ENCODE measurements at places on chromosomes 7 and 10.

DNA sequence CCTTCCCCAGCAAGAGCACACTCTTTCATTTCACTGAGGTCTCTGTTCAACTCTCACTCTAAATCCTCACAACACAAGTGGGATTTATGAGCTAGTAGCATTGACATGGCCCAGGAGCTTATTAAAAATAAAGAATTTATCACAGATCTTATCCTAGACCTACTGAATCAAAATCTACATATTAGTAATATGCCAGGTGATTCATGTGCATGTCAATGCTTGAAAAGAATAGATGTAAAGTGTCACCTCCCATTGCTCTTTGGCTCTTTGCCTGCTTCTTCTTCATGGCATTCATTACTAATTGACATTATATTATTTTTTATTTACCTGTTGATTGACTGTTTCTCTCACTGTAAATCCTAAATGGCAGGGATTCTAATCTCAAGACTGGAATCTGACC is 459.2 kb upstream of the LRRTM3 start:
- no peak for DNase-seq

DNA sequence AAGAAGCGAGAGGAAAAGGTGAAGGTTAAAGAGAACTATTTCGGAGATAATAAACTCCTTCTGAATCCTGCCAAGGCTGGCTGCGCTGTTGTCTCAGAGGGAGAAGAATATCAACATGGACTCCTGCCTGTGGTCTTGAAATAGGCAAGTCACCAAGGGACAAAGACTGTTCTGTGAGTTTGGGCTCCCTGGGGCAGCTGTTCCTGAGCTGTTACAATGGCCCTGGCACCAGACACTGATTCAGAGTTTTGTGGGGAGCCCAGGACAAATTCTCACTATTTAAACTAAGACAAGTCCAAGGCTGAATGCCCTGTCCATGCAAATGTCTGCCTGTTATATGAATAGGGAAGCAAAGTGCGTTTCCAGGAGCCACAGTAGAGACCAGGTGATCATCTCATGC is 81.4 kb downstream of the PRPF18 start:
- no peak for DNase-seq

DNA sequence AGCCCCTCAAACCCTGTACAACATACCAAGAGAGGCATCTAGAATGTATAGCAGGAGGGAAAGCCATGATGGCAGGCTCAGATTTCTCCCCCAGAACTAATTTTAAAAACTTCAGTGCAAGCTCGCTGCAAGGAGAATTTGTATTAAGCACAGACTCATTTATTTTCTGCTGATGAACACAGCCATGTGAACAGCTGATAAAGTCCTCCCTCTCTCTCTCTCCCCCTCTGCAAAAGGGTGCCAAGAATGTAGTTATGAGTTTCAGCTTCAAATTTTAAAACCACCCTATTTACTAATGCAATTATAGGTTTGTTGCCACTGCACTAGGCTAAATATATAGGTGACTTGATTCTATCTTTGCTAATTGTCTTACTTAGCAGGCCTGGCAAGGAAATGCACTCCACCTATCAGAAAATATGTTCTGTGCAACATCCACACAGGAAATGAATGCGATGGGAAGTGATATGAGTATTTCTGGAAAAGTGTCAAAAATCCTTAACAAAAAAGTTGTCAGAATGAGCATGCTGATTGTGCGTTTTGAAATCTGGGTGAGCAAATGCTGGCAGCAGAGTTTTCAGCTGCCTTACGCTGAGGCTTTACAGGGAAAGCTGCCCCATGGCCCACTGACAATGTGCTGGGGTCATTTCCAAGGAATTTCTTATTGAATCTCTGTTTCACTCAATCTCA is 43.4 kb upstream of the GHITM start:
- no peak for DNase-seq

- DNase-seq, result no peak
Measured at GRCh38 chr10:45433716-45434469, 59.9 kb downstream of the ALOX5 start.

DNA sequence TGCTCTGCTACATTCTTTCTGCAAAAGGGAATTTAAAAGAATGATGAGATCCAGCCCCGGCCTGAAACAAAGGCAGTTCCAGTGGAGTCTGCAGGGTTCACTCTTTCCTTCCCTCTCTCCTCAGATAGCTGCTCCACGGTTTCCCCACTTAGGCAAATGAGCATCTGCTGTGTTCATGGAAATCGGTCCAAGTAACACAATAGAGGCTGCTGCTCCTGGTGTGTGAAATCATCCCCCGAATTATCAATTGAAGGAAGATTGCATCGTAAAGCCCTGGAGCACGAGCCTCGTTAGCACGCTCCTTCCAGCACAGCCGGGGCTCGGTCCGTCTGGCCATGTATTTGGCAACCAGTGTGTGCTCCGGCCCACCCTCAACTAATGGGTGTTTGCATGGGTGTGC is 108.3 kb upstream of the DPP6 start:
- peak; percentile 73 for DNase-seq

- DNase-seq, result no peak
Measured at GRCh38 chr7:69959789-69960499, 361.7 kb downstream of the AUTS2 start.

GRCh38 chr10:2891770-2892124 is 175.6 kb upstream of the PFKP start:
- DNase-seq, result no peak

DNA sequence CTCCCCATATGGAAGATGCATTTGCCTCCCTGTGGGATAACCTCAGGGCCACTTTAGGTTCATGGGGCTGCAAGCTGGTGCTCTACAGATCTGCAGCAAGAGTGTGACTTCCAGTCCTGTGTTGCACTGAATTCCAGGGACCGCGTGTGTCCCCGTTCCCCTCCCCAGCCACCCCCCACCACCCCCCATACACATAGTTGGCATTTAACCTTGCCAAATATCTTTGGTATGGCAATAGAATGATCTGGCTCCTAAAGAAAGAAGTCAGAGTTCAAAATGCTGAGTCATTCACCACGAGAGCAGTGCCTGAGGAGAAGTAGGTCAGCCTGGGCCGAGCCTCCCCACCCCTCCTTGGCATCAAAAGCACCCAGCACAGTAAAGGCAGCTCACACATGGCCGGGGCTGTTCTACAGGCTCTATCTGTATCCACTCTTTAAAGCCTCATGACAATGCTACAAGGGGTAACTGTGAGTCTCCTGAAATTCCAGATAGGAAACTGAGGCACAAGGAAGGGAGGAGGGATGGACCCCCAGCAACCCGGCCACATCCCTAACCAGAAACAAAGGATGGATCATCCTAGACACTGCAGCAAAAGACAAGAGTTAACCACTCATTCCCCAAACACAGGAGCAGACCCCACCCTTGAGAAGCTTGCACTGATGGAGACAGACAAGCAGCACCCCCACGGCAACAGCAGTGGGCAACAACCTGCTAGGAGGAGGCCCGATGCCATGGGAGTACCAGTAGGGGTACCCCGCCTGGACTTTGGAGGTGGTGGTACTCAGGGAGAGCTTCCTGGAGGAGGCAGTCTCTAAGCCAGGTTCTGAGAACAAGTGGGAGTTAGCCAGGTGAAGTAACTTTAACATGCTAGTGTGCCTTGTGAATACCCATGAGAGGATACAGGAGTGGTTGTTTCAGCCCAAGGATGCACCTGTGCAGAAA is 70.3 kb upstream of the NANOS1 start:
- peak; percentile 69 for DNase-seq

- no peak for DNase-seq
Measured at GRCh38 chr10:73856261-73856660, 18.1 kb downstream of the CAMK2G start.

GRCh38 chr7:159127691-159128642 is 16.7 kb downstream of the VIPR2 start:
- DNase-seq, result no peak

GRCh38 chr7:100583132-100584053 is 2.5 kb downstream of the LRCH4 start:
- DNase-seq, result no peak

- no peak for DNase-seq
Measured at GRCh38 chr10:114483575-114483974, 79.3 kb upstream of the AFAP1L2 start.

Measured in eye (tissue), 1 donor.